ENCODE measurements at places on chromosomes 1 and 21.

GRCh38 chr1:20290624-20291597 is at the start of gene VWA5B1:
Gene VWA5B1, plus strand, starts transcription at chr1:20290875. Its CDS starts 19,727 bp downstream, at chr1:20310602.
- DNase-seq, result no peak
- H3K27me3 ChIP-seq, result peaks cover 78% of the 10 kb centered on the region
- H3K4me3 ChIP-seq, result peak within 1 kb of the TSS; percentile 20
- H3K4me1 ChIP-seq, result peaks cover 14% of the 10 kb centered on the region

- DNase-seq, result no peak
- H3K36me3 ChIP-seq, result no peaks in the 10 kb centered on the region
- H3K27ac ChIP-seq, result no peak overlapping the region
- peaks cover 16% of the 10 kb centered on the region for H3K27me3 ChIP-seq
- no peaks in the 10 kb centered on the region for H3K4me1 ChIP-seq
- no peak overlapping the region for H3K4me3 ChIP-seq
These were observed 166.3 kb upstream of the NR5A2 start for GRCh38 chr1:199861020-199861795.

- H3K4me3 ChIP-seq, result no peak overlapping the region
- no peaks in the 10 kb centered on the region for H3K4me1 ChIP-seq
- H3K36me3 ChIP-seq, result no peaks in the 10 kb centered on the region
- peaks cover 18% of the 10 kb centered on the region for H3K27me3 ChIP-seq
- DNase-seq, result no peak
These were observed 120.7 kb downstream of the ACTL8 start for GRCh38 chr1:17875882-17876280.

GRCh38 chr1:35556484-35557117 is 602 bp downstream of the KIAA0319L start:
- H3K4me1 ChIP-seq, result peaks cover 51% of the 10 kb centered on the region
- no peaks in the 10 kb centered on the region for H3K27me3 ChIP-seq
- peak overlapping the region; percentile 97 for H3K27ac ChIP-seq
- DNase-seq, result no peak
- H3K36me3 ChIP-seq, result peaks cover 41% of the 10 kb centered on the region
- peak overlapping the region; percentile 99 for H3K4me3 ChIP-seq

- H3K27ac ChIP-seq, result no peak overlapping the region
- no peaks in the 10 kb centered on the region for H3K4me1 ChIP-seq
- no peak for DNase-seq
- H3K4me3 ChIP-seq, result no peak overlapping the region
- peaks cover 26% of the 10 kb centered on the region for H3K27me3 ChIP-seq
- H3K36me3 ChIP-seq, result no peaks in the 10 kb centered on the region
These were observed 36.6 kb downstream of the CCDC185 start for GRCh38 chr1:223429821-223430220.

DNA sequence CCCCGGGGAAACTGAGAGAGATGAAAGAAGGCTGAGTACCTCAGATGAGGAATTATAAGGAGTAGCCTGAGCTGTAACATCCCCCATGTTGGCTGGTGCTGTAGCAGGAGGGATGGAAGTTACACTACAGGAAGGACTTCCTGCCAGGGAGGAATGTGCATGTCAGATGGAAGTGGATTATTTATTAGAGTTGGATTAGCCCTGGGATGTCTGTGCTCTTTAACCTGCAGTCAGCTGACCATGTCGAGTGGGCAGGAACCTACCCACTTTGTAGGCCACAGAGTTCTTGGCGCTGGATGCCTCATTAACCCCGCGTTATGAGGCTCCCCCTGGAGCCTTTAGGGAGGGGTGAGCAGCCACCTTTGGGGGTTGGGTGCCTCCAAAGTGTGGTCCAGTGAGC is 757 bp upstream of the SEMA4A start:
- DNase-seq, result no peak
- peaks cover 41% of the 10 kb centered on the region for H3K36me3 ChIP-seq
- peaks cover 42% of the 10 kb centered on the region for H3K4me1 ChIP-seq
- H3K27me3 ChIP-seq, result peaks cover 15% of the 10 kb centered on the region
- peak overlapping the region; percentile 57 for H3K27ac ChIP-seq
- no peak overlapping the region for H3K4me3 ChIP-seq

DNA sequence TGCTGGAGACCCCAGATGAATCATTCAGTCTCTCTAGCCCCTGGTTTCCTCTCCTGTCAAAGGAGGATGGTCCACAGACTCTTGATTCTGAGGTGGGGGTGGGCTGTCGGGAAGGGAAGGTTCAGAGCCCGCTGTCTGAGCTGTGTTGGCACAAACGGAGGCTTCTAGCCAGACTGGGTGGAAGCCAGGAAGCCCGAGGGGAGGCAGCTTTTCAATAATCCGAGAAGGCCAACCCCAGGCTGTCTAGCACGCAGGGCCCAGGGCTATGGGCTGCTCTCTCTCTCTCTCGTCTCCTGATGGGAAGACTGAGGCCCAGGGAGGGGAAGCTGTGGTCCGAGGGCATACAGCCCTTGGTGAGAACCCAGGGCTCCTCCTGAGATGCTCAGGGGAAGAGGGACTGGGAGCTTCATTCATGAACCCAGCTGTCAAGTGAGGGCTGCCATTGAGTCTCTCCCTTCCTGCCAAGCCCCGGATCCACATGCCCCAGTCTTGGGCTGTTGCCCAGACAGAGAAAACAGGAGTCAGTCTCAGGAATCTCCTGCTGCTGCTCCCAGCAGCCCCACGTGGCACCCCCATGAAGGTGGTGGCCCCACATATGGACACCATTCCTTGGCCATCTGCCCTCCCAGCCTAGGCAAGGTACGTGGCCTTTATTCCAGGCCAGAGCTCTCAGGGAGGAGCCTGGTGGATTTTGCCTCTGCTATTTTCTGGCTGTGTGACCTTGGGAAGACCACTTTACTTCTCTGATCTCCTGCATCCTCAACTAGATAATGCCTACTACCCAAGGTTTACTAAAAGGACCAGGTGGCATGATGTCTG is 44.4 kb downstream of the RAP1GAP start:
- no peak for DNase-seq
- H3K27me3 ChIP-seq, result peaks cover 68% of the 10 kb centered on the region
- H3K4me1 ChIP-seq, result peaks cover 2% of the 10 kb centered on the region

DNA sequence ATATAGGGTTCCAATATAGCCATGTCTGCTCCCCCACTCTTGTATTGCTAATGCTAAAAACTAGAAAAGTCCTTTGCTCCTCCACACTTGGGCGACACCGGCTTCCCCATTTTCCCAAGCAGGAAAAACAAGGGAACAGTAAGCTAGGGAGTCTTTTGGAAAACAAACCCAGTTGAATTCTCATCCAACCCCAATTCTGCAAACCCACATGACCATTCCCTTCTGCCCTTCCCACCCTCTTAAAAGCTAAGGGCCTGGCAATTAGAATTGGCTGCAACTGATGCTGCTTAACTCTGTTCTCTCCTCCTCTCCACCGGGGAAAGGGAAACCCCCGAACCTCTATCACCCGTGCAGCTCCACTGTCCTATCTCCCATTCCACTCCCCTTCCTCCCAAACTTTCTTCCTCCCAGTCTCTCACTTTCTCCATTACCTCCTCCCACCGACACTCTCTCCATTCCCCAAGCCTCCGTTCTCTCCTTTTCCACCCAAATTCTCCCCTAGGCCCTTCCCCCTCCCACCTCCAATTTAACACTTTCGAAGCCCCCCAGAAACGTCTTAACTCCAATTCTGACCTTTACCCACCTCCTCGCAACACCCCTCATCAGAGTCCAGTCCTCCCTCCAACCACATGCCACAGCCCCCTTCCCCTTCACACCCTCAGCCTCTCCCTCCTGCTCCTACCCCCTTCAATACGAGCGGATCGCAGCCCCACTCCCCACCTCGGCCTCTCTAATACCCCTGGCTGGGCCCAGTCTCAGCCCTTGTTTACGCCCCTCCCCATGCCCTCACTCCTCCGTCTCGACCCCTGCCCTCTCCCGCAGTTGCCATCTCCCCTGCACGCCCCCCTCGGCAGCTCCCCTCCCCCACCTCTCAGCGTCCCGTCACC is 701 bp downstream of the DEDD start:
- no peaks in the 10 kb centered on the region for H3K27me3 ChIP-seq
- H3K4me1 ChIP-seq, result peaks cover 48% of the 10 kb centered on the region
- DNase-seq, result no peak

DNA sequence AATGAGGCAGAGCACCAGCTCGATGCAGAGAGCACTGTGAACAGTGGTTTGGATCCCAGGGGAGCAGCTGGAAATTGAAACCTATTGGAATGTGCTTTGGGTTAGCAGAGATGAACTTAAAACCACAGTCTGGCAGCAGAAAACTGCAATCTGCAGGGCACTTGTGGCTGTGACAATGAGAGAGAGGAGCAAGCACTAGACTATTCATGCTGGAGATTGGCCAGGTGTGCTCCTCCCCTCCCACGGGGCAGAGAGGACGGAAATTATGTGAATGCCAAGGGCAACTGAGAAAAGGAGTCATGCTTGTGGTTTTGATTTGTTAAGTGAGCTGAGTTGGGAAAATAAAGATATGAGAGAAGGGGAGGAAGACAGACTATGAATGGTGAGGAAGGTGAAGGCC is 38.1 kb downstream of the HSD3B2 start:
- no peak overlapping the region for H3K4me3 ChIP-seq
- no peak overlapping the region for H3K27ac ChIP-seq
- no peaks in the 10 kb centered on the region for H3K4me1 ChIP-seq
- no peaks in the 10 kb centered on the region for H3K36me3 ChIP-seq
- H3K27me3 ChIP-seq, result peaks cover 19% of the 10 kb centered on the region
- no peak for DNase-seq

GRCh38 chr1:47059376-47059775 is 7.7 kb upstream of the CYP4Z1 start:
- no peaks in the 10 kb centered on the region for H3K4me1 ChIP-seq
- H3K27ac ChIP-seq, result no peak overlapping the region
- H3K36me3 ChIP-seq, result no peaks in the 10 kb centered on the region
- peaks cover 51% of the 10 kb centered on the region for H3K27me3 ChIP-seq

DNA sequence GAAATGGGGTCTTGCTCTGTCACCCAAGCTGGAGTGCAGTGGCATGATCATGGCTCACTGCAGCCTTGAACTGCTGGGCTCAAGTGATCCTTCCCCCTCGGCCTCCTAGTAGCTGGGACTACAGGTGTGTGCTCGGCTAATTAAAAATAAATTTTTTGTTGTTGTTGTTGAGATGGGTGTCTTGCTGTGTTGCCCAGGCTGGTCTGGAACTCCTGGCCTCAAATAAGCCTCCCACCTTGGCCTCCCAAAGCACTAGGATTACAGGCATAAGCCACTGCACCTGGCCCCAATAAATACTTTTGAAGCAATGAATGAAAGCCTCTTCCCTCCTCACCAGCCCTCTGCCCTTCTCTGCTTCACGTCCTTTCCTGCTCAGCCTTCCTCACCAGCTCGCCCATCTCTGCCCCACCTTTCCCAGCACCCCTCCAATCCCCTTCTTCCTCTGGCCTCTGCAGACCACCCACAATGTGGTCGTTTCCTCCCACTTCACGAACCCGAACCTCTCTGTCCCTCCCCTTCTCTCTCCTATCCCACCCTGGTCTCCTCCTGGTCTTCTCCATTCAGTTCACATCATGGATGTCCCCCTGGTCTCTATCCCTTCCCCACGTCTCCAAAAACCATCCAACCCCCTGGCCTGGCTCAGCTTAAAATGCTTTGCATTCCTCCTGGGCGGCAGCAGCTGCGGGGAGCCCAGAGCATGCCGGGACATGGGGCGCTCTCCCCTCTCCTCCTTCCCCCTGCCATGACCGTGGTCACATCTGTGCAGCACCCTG is 38.4 kb downstream of the RAP1GAP start:
- no peak for DNase-seq
- H3K27me3 ChIP-seq, result peaks cover 75% of the 10 kb centered on the region
- no peaks in the 10 kb centered on the region for H3K4me1 ChIP-seq
- H3K4me3 ChIP-seq, result no peak overlapping the region
- no peak overlapping the region for H3K27ac ChIP-seq

DNA sequence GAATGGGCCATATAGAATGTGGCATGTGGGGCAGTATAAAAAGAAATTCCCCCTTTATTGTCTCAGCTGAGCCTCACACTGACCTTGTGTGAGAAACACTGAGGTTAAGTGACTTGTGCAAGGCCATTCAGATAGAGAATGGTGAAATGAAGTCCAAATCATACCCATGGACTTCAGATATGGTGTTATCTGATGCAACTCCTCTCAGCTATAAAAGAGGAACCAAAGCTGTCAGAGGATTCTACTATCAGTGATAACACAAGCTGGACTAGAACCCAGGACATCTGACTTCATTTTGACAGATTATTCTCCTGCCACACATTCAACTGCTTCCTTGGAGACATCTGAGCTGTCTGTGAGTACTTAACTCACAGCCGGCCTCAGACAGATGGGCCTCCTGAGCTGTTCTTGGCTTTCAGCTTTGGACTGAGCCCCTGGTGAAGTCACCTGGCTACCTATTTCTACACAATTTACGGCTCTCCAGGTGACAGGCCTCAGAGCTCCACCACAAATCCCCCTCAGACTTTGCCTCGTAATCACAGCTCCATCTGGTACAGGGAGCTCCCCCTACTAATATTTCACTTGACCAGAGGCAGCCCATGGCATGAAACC is 104.6 kb downstream of the PLXNA2 start:
- H3K4me3 ChIP-seq, result no peak overlapping the region
- no peaks in the 10 kb centered on the region for H3K4me1 ChIP-seq
- no peaks in the 10 kb centered on the region for H3K36me3 ChIP-seq
- no peaks in the 10 kb centered on the region for H3K27me3 ChIP-seq

- peaks cover 31% of the 10 kb centered on the region for H3K27me3 ChIP-seq
- no peak overlapping the region for H3K27ac ChIP-seq
- no peak overlapping the region for H3K4me3 ChIP-seq
- H3K36me3 ChIP-seq, result no peaks in the 10 kb centered on the region
- H3K4me1 ChIP-seq, result no peaks in the 10 kb centered on the region
These were observed 1.9 kb upstream of the HSPB7 start for GRCh38 chr1:16019644-16020277.

- peak overlapping the region; percentile 39 for H3K27ac ChIP-seq
- DNase-seq, result no peak
- H3K36me3 ChIP-seq, result no peaks in the 10 kb centered on the region
- no peaks in the 10 kb centered on the region for H3K27me3 ChIP-seq
- H3K4me3 ChIP-seq, result no peak overlapping the region
These were observed 52.8 kb downstream of the TOMM20 start for GRCh38 chr1:235075777-235076308.

- peaks cover 4% of the 10 kb centered on the region for H3K4me1 ChIP-seq
- no peaks in the 10 kb centered on the region for H3K36me3 ChIP-seq
- peaks cover 9% of the 10 kb centered on the region for H3K27me3 ChIP-seq
These were observed 10.4 kb upstream of the IL24 start for GRCh38 chr1:206886831-206887230.

GRCh38 chr1:210620867-210621488 is 292.3 kb downstream of the HHAT start:
- H3K27me3 ChIP-seq, result peaks cover 5% of the 10 kb centered on the region
- no peak overlapping the region for H3K4me3 ChIP-seq
- no peak for DNase-seq
- H3K27ac ChIP-seq, result no peak overlapping the region

Measured in effector memory CD8-positive, alpha-beta T cell (primary cell).